ENCODE measurements at places on chromosomes 16 and 17. TPM values are rescaled to one million over a fixed set of nuclear protein-coding genes. Genes with fewer than 3 reads are reported as not detected.
A peak's percentile ranks its signal among the peaks of the same experiment; 100 is the strongest.

DNA sequence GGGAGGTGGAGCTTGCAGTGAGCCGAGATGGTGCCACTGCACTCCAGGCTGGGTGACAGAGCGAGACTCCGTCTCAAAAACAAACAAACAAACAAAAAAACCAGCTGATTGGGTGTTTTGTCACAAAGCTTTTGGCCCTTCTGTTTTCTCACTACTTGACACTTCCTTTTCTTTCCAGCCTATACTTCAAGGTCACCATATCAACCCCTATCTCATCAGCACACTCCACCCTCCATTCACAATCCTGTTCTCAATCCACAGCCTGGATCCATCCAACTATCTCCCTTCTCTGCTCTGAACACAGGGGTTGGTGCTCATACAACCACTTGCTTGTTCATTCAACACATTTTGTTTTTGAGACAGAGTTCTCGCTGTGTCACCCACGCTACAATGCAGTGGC is 6.6 kb upstream of the MED11 start:
- no peak for DNase-seq

GRCh38 chr16:15653227-15653626 is 3.2 kb downstream of the NDE1 start:
- DNase-seq: peak; percentile 29

DNA sequence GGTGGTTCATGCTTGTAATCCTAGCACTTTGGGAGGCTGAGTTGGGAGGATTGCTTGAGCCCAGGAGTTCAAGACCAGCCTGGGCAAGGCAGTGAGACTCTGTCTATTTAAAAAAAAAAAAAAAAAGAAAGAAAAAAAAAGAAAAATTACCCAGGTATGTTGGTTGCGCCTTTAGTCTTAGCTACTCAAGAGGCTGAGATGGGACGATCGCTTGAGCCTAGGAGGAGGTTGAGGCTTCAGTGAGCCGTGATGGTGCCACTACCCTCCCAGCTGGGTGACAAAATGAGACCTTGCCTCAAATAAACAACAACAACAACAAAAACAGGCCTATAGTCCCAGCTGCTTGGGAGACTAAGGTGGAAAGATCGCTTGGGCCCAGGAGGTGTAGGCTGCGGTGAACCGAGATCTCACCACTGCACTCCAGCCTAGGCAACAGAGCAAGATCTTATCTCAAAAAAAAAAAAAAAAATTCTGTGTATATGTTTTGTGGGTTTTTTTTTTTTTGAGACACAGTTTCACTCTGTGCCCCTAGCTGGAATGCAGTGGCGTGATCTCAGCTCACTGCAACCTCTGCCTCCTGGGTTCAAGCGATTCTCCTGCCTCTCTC is 12.5 kb upstream of the ANKRD40CL start:
- DNase-seq: no peak

PRAC2 gene
- total RNA-seq: not detected

Measured in glutamatergic neuron (in vitro differentiated cells).